ENCODE measurements at places on chromosomes 12 and 14. TPM values are rescaled to one million over a fixed set of nuclear protein-coding genes. Genes with fewer than 3 reads are reported as not detected.

PTPRR gene
- not detected for total RNA-seq

RXYLT1 gene
- 5.8 TPM for total RNA-seq

FGF6 gene
- not detected for total RNA-seq

LRP1-AS gene
- total RNA-seq: not detected

GALNT8 gene
- total RNA-seq: 0.33 TPM
